Pericardium fibroblast (primary cell): ENCODE measurements at places on chromosomes 11 and 22. TPM values are rescaled to one million over a fixed set of nuclear protein-coding genes. Genes with fewer than 3 reads are reported as not detected.

The SCGB1C1 gene
- total RNA-seq, result not detected in 2 replicates

The CASP5 gene
- not detected in 2 replicates for total RNA-seq

The TRIM49 gene
- total RNA-seq, result not detected in 2 replicates

The TYR gene
- total RNA-seq, result not detected in 2 replicates

The OVOL1 gene
- not detected in 2 replicates for total RNA-seq

The E2F8 gene
- under 0.01 TPM in 1 of 2 replicates, not detected in the other for total RNA-seq

The SLC17A6 gene
- not detected in 2 replicates for total RNA-seq

The TEX54 gene
- total RNA-seq, result not detected in 2 replicates

The SCUBE2 gene
- 0.68 and 2.8 TPM in 2 replicates for total RNA-seq

The CARD18 gene
- not detected in 2 replicates for total RNA-seq

The F2 gene
- not detected in 2 replicates for total RNA-seq

The GPHA2 gene
- 0.35 TPM in 1 of 2 replicates, not detected in the other for total RNA-seq

The MIAT gene
- 0.12 and 0.17 TPM in 2 replicates for total RNA-seq

The OR4D11 gene
- not detected in 2 replicates for total RNA-seq

The FIBIN gene
- total RNA-seq, result 61.7 and 80.4 TPM in 2 replicates

The HEPHL1 gene
- total RNA-seq, result not detected in 2 replicates

The APOA4 gene
- total RNA-seq, result not detected in 2 replicates

The UPK3A gene
- total RNA-seq, result not detected in 2 replicates

The SCN4B gene
- total RNA-seq, result not detected in 2 replicates

The OR5A1 gene
- total RNA-seq, result not detected in 2 replicates

The AIFM3 gene
- 0.17 and 1.1 TPM in 2 replicates for total RNA-seq

The CATSPERZ gene
- not detected in 2 replicates for total RNA-seq

The OR52I2 gene
- total RNA-seq, result not detected in 2 replicates

The CHADL gene
- 0.17 and 0.35 TPM in 2 replicates for total RNA-seq

The PICALM gene
- total RNA-seq, result 108 and 145 TPM in 2 replicates

The GUCY1A2 gene
- total RNA-seq, result 4.7 and 7.0 TPM in 2 replicates
